Activated CD4-positive, alpha-beta memory T cell treated with anti-CD3 and anti-CD28 coated beads for 36 hours (primary cell): ENCODE measurements at places on chromosomes 13 and 19.
A peak's percentile ranks its signal among the peaks of the same experiment; 100 is the strongest.

DNA sequence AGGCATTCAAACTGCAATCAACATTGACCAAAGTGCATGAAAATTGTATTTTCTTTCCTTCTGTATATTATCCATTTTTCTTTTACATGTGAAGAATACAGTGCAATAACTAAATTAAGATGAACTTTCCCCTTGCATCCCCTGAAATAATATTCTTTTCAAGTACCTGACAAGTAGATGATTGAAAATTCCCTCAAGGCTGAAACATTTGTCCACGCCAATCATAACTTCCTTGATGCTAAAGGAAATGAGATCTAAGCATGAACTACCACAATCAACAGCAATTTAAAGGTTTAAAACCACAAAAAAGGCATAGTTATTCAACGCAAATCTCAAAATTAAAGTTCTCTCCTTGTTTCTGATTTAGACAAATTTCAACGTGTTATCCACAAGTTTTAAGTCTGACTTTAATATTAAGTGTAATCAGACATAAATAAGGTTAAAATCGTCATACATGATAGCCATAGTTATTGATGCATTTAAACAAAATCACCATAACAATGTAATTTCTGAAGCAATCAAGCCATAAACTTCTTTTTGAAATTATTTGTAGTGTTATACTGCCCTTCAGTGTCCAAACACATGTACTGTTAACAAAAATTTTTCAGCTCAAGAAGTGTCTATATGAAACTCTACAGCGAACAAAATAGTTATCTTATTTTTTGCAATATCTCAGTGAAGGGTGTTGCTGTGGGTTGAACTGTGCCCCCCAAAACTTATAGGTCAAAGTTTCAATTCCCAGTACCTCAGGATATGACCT, 169.5 kb downstream of the DCLK1 start:
- no peak for DNase-seq

DNA sequence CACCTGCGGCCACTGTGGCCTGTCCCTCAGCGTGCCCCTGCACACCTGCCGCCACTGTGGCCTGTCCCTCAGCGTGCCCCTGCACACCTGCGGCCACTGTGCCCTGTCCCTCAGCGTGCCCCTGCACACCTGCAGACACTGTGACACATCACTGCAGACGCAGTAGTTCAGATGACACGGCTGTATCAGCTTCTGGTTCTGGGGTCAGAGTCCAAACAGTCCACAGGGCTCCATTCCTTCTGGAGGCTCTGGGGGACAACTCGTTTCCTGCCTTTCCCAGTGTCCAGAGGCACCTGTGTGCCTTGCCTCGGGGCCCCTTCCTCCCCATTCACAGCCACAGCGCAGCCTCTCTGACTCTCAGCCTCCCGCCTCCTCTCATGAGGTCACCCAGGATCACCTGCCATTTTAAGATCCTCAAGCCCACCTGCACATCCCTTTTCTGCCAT, 5.5 kb downstream of the SF3A2 start:
- DNase-seq = no peak

DNA sequence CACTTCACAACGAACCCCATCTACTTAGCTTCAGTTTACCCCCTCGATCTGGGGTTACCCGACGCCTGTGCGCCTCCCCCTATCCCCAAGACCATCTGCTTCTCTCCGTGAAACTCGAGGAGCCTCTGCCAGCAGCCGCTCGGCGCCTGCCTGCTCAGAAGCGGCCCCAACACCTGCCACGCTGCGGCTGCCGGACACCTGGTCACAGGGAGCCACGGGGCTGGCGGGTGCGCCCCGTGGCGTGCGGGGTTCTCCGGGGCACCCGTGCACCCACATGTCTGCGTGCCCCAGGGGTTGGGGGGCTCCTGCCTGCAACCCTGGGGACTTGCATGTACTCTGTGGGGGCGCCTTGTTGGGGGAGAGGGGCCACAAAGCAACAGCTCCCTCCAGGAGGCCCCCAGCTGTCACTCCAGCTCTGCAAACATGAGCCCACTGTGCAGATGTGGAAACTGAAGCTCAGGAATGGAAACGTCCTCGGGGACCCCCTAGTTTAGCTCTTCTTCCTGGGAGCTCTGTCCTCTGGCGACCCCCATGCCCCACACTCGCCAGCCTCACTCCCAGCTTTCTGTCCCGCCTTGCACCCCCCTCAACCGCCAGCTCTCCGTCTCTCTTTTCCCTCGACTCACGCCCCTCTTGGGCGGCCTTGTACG, 7.0 kb upstream of the SEMA6B start:
- no peak for DNase-seq

- no peak for DNase-seq
Measured at GRCh38 chr19:51192689-51193088, 32.2 kb upstream of the CD33 start.

DNA sequence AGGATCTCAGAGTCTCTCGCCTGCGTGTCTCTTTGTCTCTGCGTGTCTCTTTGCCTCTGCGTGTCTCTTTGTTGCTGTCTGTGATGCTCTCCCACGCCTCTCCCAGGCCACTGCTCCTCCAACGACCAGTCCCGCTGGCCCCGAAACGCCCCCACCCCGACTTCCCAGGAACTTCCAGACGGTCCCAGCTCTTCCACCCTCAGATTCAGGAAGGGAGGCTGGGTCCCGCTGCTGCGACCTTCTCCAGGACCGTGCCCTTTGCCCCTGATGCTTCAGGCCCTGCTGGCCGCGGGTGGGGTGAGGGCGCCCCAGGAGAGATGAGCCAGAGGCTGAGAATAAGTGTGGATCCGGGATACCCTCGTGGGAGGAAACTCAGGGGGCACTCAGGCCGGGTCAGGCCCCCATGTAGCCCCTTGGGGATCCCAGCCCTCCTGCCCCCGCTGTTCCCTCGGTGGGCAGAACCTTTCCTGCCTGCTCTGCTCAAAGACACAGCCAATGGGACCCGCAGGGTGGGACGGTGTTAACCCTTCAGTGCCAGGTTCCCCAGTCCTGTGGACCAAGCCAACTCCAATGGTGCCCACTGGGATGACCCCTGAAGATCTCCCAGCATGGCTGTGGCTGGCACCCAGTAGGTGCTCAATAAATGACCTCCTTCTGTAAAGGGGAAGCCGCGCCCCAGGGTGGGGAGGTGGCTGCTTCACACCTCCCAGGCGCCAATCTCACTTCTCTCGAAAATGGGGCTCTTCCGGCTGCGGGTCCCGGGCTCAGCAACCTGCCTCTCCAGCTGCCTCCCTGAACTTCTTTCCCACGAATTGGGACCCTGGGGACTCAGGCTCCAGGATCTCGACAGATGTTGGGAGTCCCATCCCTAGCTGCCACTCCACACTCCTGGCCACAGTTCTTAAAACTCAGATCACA, 1.5 kb upstream of the S1PR5 start:
- no peak for DNase-seq

DNA sequence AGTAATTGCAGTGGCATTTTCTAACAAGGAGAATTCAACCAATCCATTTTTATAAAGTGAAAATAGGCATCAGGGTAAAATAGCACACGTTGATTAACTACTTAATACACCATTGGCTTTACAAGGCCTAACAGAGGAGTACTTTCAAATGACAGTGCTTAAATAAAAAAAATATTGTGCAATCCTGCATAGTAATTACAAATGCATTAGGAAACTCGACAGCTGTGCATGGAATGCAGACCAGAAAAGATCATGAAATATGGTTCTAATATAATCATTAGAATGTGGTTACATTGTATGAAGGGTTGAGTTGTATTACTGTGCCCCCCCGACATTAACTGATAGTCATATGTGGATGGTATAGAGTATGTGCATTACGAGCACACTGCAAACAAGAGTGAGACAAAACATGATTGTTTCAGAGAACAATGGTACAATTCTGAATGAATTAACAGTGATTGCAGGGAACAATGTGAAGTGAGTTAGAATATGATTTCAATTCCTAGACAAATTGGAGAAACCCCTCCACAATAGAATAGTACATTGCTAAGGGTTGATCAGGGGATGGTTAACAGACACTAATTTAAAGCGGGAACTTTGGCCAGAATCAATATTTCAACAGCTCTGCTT, 270.6 kb downstream of the GPC5 start:
- no peak for DNase-seq

DNA sequence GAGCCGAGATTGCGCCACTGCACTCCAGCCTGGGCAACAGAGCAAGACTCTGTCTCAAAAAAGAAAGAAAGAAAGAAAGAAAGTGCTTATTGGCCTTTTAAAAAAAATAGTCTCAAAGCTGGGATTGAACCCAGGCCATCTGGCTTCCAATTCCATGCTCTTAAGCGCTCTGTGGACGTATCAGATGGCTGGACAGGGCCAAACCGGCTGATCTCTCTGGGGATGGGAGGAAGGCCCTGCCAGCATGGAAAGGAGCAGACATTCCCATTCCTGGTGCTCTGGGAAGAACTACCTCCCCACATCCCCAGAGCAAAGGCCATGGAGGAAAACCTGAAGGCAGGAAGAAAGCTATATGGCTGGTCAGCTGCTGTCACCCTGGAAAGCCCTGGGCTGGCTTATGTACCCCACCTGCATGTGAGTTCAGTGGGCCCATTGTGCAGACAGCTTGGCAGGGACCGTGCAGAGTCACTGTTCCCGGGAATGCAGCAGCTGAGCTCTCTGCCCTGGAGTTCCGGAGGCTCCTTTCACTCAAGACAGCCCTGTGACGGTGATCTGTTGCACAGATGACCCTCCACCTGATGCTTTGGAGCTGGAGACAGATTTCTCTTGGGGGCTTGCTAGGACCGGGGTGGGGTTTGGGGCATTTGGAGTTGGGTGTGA, 84.3 kb downstream of the SIPA1L3 start:
- DNase-seq = no peak

- peak; percentile 99 for DNase-seq
Measured at GRCh38 chr19:2269244-2270156, 12.5 kb downstream of the PEAK3 start.

- no peak for DNase-seq
Measured at GRCh38 chr19:13931391-13932148, 6.6 kb downstream of the PODNL1 start.

DNA sequence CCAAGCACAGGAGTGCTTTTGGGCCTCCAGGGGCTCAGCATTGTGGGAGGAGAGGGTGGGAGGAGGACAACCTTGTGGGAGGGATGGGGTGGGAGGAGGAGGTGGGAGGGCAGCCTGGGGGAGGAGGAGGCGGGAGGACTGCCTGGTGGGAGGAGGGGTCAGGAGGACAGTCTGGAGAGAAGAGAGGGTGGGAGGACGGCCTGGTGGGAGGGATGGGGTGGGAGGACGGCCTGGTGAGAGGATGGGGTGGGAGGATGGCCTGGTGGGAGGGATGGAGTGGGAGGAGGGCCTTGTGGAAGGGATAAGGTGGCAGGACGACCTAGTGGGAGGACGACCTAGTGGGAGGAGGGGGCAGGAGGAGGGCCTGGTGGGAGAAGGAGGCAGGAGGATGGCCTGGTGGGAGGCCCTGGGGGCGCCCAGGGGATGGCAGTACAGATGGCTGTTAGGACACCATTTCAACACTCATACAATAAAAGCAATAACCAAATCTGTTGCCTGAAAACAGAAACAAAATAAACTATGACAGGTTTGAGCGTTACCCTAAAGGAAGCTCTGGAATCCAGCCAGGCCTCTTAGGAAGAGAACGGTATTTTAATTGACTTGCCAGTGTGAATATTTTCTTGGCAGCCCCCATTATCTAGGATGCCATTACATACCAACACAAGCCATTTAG, 63.7 kb downstream of the CRYL1 start:
- no peak for DNase-seq

GRCh38 chr13:34733721-34734120, 208.3 kb upstream of the NBEA start:
- no peak for DNase-seq

- DNase-seq = no peak
Measured at GRCh38 chr19:21130097-21130775, 11.6 kb upstream of the ZNF431 start.

DNA sequence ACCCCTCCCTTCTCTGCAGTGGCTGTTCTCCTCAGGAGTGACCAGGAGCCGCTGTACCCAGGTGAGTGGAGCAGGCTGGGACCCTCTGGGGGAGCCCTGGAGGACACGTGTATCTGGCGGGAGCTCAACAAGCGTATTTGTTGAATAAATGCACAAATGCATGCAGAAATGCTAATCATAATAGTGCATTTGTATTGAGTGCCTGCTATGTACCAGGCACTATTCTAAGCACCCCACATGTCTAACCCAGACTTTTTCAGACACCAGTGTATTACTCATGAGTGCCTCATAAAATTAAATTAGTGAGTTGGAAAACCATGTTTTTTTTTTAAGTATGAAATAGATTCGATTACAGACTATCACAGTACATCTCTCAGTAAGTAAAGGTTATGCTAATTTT, 7.9 kb downstream of the HPN start:
- no peak for DNase-seq

DNA sequence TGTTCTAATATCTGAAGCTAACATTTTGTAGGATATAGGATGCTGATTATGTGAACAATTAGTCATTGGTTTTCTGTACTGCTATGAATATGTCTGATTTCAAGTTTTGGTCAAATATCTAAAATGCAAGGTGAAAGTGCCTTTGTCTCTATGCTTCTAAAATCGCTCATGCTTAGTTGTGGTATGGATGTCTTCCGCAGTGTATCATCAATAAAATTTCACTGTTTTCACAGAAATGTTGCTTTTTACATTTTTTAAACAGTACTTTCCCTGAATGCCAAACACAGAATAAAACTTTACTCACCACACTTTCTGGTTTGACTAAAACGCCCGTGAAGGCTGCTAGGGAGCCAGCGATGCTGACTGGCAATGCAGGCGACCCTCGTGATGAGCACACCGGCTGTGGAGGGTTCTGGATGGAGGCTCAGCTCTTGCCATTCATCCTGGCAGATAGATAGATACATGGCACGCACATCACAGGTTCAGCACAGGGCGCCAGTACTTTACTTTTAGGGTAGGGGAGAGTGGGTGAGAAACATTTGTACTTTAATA, 40.1 kb downstream of the SLC7A9 start:
- peak; percentile 34 for DNase-seq

- no peak for DNase-seq
Measured at GRCh38 chr13:86563308-86563707, 764.1 kb upstream of the SLITRK6 start.

DNA sequence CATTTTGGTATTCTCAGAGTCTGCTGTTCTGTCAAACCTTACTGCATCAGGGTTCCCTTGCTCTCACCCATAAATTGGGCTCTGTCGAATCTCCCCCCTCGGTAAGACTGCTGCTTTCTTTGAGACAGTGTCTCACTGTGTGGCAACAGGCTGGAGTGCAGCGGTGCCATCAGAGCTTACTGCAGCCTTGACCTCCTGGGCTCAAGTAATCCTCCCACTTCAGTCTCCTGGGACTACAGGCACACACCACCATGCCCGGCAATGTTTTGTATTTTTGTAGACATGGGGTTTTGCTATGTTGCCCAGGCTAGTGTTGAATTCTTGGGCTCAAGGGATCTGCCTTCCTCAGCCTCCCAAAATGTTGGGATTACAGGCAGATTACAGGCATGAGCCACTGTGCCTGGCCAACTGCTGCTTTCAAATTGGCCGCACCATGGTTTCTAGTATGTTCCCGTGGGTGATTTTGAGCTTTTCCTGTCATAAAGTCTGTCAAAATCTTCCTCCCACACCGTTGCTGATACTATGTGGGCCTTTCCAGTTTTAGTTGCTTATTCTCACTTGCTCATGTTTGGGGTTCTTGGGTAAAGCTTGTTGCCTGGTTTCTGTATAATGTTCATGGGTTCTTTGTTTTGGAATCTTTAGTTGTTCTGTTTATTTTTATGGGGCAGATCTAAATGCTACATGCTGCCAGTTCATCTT, 10.6 kb downstream of the RFC3 start:
- DNase-seq = no peak
